Effector CD8-positive, alpha-beta T cell (primary cell): ENCODE measurements at places on chromosomes 7 and 10.

GRCh38 chr10:34667177-34667576 lies 147.9 kb downstream of the PARD3 start:
- no peak for DNase-seq

GRCh38 chr10:58641708-58642107 lies 129.0 kb downstream of the BICC1 start:
- no peak for DNase-seq

DNA sequence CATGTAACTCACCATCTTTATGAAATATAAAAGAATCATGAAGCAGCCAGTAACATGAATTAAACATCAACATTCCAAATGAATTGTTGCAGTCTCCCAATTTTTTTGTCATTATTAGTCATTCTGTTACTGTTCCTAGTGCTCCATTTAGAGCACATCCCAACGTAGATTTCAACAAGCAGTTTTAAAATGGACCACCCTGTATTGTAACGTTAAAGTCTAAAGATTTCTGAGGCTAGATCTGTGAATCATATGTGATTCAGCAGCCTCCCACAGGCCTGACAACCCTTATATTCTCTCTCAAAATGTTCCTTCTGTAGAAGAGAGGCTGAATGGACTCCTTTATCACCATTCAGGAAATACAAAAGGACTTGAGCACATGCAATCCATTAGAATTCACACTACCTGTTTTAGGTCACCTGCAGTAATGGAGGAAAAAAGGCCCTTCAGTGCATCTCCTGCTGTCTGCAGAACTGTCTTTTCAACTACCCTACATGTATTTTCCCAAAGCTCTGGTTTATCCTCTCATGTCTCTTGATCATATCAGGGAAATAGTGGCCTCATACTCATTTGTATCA lies 81.4 kb downstream of the CACNA2D1 start:
- no peak for DNase-seq

DNA sequence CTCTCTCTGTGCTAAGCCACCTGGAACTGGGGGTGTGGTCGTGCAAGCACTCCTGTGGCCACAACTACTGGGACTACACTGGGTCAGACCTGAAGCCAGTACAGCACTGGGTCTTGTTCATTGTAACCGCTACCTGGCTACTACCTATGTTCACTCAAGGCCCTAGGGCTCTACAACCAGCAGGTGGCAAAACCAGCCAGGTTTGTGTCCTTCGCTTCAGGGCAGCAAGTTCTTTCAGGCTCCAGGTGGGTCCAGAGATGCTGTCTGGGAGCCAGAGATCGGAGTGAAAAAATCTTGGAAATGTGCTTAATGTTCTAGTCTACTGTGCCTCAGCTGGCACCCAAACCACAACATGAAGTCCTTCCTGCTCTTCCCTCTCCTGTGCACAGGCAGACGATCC lies 171.6 kb upstream of the SORCS1 start:
- no peak for DNase-seq

DNA sequence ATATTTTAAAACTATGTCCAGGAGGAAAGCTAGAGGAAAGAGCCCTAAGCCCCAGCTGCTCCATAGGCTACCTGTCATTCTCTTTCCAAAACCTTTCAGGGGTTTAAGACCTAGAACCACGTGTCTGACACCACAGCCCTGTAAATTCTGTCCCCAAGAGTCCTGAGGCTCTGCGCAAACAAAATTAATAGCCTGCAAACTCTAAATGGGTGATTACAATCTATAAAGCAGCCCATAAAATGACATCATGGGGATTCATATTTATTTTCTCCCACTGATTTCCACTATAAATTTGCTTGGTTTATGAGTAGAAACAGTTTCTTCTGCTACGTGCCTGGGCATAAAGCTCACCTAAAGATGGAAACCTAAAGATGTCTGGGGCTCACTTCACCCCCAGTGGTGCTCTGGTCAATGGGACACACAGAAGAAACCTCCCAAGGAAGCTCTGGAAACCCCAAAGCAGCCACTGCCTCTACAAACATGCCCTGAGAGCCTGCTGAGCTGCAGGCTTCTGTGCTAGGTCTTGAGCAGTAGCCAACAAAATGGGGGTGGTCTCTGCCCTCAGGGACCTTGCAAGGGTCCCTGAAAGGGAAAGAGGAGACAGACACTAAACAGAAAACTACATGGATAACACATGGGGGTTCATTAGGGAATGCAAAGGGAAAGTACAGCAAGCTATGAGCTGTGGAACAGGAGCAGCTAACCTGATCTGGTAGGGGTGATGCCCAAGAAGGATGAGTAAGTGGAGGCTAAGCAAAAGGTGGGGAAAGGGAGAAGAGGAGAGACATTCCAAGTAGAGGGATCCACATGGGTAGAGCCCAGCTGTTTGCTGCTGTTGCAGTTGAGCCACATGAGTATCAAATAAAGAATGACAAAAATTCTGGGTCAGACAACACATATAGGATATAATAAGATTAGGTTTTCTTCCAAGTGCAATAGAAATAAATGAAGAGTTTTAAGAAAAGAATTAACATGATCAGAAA lies 331.7 kb downstream of the KCNMA1 start:
- no peak for DNase-seq

DNA sequence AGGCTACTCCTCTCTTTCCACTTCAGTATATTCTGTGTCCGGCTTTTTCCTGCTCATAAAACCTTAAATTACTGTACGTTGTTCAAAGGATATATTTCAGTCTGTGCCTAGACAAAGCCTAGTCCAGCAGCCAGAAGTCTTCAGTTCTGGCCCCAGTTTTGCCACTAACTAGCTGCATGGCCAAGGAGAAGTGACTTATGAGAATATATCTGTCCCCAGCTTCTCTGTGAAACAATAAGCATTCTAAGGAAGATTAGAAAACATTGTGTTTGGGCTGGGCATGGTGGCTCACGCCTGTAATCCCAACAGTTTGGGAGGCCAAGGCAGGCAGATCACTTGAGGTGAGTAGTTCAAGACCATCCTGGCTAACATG lies 105.0 kb upstream of the HDAC9 start:
- no peak for DNase-seq

GRCh38 chr7:158723266-158723665 lies 18.7 kb upstream of the NCAPG2 start:
- DNase-seq = no peak
